NCI-H460 (cell line): ENCODE measurements at places on chromosomes 2 and 18.

GRCh38 chr2:208208335-208209085 lies 18.7 kb upstream of the C2orf80 start:
- DNase-seq = no peak

- no peak for DNase-seq
Observed at GRCh38 chr2:59967691-59968090, 585.8 kb downstream of the BCL11A start.

DNA sequence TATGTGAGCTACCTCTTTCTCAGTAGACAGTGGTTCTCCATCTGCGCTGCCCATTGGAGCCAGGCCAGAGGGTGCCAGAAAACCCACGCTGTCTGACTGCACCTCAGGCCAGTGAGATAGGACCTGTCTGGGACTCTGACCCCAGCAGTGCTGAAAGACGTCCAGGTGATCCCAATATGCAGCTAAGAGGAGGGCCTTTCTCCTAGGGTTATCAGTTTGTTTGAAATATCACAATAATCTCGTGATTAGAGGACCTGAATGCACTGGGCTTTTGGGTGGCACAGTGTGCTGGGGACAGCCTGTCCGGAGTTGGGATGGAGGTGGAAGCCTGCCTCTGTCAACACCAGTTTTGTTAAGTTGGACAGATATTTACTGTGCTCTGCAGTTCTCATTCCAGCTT lies 216.3 kb downstream of the LDLRAD4 start:
- DNase-seq = no peak

DNA sequence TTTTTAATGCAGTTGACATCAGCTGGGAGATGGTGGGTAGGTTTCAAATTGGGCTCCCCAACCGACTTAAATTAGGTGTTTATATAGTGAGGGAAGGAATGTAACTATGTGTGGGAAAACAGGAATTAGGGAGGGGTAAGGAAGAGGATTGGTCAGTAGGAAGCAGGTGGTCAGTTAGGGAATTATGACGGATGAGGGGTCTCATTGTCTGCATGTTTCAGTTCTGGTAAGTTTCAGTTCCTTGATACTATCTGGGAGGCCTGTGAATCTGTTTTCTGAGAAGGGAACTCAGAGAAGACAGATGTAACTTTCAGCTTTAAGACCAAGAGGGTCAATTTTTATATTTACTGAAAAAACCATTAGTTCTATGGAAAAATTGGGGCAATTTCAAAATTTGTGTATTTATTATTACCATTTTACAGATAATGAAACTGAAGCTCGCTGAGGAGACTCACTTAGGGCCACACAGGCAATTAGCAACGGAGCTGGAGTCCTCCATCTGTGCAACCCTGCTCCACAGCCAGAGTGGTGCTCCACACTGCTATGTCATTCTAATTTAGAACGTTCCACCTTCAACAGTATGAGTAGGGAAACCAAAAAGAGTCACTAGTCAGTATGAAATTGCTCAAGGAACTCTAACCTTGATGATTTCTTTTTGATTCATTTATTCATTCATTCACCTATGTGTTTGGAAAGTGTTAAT lies 36.0 kb upstream of the CCDC195 start:
- DNase-seq = no peak

- DNase-seq = no peak
Observed at GRCh38 chr2:63506320-63506719, 82.0 kb downstream of the WDPCP start.

DNA sequence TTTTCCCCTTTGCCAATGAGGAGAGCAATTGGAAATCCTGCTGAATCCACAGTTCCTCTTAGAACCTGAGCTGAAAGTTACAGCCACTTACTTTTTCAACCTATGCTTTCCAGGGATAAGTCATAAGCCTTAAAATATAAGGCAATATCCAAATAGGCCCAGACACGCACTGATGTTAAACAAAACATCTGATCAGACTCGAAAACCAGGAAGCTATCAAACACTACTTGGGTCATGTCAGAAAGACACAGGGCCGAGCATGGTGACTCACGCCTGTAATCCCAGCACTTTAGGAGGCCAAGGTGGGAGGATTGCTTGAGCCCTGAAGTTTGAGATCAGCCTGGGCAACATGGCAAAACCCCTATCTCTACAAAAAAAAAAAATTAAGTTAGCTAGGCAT lies 192.1 kb downstream of the SP3 start:
- DNase-seq = no peak

DNA sequence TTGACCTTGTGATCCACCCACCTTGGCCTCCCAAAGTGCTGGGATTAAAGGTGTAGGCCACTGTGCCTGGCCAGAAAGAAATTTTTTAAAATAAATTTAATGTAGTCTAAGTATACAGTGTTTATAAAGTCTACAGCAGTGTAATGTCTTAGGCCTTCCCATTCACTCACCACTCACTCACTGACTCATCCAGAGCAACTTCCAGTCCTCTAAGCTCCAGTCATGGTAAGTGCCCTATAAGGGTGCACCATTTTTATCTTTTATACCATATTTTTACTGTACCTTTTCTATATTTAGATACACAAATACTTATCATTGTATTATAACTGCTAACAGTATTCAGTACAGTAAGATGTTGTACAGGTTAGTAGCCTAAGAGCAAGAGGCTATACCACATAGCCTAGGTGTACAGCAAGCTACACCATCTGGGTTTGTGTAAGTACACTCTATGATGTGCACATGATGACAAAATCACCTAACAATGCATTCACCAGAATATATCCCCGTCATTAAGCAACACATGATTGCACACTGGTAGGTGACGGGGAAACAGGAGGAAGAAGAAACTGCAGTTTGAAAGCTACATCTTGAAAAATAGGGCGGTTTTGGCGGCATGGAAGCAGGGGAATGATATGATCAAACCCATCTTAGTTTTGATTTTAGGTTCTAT lies 105.1 kb upstream of the ITGB6 start:
- no peak for DNase-seq

GRCh38 chr2:134238371-134238770 lies 15.5 kb upstream of the MGAT5 start:
- no peak for DNase-seq

GRCh38 chr2:141455211-141455826 lies 675.5 kb downstream of the LRP1B start:
- no peak for DNase-seq

DNA sequence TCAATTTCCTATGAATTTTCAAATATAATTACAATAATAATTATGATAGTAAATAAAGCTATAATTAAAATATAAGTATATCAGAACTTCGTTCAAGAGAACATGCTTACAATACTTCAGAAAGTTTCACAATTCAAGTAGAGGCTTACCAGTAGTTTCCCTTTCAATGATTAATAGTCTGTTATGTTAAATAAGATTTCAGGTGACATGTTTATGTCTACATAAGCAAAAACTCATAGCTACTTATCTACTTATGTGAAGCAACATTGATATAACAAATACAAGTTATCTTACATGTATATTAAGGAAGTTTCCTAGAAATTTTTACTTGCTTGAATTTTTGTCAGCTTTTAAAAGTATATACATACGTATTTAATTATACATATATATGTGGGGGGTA lies 4.5 kb upstream of the COL3A1 start:
- DNase-seq = no peak

DNA sequence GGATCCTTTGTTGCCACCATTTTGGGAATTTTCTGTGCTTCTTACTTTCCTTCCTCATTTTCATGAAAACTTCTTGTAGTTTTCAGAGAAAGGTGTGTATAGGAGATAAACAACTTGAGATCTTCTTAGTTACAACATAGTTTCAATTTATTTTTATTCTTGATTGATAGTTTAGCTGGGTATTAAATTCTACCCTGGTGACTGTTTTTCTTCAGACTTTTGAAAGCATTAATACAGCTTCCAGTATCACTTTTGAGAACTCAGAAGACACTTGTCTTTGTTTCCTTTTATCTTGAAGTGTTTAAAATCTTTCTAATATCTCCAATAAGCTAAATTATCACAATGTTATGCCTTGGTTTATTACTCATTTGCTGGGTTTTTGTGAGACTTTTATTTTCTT lies 167.5 kb upstream of the DPP10 start:
- no peak for DNase-seq

DNA sequence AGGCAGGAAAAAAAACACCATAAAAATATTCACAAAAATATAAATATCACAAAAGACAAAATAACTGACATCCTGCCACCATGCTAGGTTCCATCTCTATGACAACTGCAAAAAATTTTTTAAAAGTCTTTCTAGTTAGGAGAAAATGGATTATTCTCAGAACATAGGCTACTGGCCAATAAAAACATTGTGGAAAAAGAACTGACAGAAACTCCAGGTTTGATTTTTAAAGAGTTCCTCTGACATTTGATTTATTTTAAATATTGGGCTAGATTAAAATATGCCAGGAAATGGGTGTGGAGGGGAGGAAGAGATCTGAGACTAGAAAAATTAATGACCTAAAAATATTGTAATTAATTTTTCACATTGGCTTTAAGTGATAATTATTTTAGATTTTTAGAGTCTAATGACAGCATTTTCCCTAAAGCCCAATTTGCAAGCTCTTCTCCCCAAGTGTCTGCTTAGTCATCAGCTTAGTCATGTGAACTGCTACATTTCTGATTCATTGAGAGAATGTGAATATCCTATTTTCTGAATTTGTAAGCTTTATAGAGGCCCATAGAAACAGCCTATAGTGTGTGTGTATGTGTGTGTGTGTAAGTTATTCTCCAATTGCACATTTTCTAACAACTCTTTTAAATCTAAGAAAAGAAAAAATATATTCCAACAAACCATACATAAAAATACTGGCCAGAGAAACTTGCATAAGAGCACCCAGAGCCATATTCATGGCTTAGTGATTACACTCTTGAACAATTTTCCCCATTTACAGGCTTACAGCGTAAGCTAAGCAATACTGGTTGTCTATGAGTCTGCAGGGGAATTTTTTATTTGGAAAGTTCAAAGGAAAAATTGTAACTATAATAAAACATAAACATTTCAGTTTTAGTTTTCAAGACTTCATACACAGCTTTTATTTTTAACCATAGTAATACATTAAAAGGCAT lies 48.4 kb downstream of the TMEFF2 start:
- DNase-seq = peak; percentile 34

- no peak for DNase-seq
Observed at GRCh38 chr2:120939595-120940318, 204.1 kb downstream of the GLI2 start.

DNA sequence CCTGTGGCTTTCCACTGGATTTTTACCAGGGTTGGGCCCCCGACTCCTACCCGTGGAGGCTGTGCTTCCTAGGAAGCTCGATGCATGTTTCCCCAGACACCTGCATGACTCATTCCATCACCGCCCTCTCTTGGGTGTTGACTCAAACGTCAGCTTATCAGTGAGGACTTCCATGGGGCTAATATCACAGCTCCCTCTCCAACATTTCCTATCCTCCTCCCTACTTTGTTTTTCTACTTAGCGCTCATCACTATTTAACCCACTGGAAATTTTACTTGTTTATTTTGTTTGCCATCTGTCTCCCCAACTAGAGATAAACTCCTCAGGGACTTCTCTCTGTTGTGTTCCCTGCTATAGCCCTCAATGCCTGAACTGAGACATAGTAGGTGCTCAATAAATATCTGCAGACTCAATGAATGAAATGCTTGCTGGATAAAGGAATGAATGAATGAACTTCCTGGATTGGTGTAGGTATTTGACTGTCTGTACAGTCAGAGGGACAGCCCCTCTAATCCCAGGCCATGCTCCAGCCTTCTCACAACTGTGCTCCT lies 89.7 kb upstream of the MSH2 start:
- DNase-seq = no peak

DNA sequence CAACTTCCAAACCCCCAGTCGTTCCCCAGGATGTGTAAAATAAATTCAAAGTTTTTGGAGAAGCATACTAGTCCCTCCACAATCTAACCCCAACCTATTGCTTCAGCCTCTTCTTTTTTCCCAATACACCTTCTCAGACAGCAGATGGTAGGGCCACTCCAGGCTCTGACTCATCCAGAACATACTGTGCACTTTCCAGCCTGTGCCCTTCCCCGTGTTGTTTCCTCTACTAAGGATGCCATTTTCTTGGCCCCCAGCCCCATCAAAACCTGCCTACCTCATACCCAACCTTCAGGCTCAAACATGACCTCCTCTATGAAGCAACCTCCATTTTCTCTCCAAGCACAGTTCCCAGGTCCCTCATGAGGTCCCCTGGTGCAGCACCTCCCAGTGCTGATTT lies 669.3 kb downstream of the BCL11A start:
- no peak for DNase-seq

DNA sequence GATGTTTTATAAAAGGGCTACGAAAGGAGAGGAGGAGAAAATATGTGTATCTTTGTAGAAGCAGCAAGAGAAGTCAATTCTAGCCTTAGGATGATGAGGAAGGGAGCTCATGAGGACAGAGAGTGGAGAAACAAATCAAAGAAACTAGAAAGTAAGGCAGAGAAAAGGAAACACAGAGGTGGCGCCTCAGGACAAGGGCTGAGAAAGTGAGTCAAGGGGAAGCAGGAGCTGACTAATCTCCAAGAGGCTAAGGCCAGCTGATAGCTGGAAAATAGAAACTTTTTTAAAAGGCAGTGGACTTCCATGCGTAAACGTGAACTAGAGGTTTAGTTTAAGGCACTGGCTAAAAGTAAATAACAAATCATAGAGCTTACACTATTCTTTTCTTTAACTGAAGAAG lies 173.3 kb downstream of the ANKRD44 start:
- DNase-seq = no peak
